Activated gamma-delta T cell treated with Interleukin-2 at 50 U/mL for 16 hours (primary cell): ENCODE measurements at places on chromosomes 11 and 22.

DNA sequence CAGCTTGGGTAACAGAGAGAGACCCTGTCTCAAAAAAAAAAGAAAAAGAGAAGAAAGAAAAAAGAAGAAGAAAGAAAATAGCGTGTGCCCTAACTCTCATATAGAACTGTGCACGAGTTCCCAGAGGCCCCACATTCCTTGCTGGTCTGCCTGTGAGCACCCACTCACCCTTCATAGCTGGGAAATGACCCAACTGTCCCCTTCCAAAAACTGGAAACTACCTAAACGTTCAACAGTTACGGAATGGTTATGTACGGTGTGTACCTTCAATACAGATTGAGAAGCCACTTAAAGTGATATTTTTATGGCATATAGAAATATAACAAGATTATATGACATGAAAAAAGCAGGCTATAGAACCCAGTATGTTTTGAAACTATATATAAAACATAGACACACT, 82.0 kb downstream of the PARVA start:
- DNase-seq: no peak

- no peak for DNase-seq
Observed at GRCh38 chr11:34439610-34440198, 970 bp downstream of the CAT start.

DNA sequence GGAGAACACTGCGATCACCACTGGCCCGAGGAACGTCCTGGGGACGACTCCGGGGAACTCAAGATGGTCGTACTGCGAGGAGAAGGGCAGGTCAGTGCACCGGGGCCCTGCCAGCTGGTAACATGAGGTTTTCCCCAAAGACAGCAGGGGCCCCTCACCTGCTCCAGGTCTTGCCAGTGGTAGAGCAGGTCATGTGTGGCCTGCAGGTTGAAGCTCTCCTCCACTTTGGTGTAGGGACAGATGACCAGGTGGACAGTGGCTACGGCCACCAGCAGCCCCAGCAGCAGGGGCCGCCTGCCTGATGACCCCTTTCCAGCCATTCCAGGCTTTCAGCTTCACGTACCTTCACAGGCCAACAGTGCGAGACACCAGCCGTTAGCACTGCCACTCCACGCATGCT, 4.8 kb downstream of the ALG12 start:
- no peak for DNase-seq

- no peak for DNase-seq
Observed at GRCh38 chr22:32777987-32778386, 23.5 kb upstream of the TIMP3 start.

DNA sequence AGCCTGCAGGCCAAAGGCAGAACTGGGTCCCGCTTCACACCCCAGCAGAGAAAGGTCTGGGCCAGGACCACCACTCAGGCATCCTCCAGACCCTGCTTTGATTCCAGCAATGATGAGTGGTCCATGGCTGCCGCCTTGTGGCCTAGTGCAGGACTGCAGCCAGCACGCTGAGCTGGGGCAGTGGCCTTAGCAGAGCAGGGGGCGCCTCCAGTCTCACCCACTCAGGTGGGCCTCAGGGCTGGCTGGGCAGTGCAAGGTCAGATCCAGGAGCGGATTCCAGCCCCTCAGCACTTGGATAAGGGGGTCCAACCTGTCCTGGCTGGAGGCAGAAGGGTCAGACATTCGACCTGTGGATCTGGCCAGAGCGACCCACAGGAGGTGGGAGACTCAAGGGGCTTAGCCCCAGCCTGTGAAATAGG, 9.6 kb upstream of the PDE2A start:
- peak; percentile 61 for DNase-seq

- no peak for DNase-seq
Observed at GRCh38 chr11:109726061-109726460, 304.1 kb downstream of the C11orf87 start.

DNA sequence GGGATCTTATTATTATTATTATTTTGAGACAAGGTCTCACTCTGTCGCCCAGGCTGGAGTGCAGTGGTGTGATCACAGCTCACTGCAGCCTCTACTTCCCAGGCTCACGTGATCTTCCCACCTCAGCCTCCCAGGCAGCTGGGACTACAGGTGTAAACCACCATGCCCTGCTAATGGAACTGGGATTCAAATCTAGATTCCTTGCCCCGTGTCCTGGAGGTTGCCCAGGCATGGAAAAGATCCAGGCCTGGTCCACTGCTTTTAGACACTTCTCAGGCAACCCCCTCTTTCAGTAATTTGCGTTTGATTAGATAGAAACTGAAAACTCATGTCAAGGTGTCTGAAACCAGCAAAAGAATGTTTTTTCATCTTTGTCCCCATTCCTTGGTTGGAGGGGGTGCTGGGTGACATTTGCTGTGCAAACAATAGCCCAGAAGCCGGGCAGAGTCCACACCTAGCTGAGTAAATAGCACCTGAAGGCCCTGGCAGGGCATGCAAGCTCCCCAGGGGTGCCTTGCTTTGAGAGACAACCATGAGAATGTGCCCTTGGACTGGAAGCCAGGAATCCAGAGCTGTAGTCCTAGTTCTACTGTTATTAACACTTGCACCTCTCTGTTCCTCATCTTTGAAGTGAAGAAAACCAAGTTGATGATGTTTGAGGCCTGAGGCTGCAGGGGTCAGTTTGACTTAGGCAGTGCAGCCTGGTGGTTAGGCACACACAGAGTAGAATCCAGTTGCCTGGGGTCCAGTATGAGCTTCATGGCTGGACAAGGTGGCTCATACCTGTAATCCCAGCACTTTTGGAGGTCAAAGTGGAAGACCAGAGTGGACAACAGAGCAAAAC, 19.1 kb upstream of the XBP1 start:
- DNase-seq: no peak

- no peak for DNase-seq
Observed at GRCh38 chr11:14764179-14764578, 120.6 kb downstream of the PDE3B start.

DNA sequence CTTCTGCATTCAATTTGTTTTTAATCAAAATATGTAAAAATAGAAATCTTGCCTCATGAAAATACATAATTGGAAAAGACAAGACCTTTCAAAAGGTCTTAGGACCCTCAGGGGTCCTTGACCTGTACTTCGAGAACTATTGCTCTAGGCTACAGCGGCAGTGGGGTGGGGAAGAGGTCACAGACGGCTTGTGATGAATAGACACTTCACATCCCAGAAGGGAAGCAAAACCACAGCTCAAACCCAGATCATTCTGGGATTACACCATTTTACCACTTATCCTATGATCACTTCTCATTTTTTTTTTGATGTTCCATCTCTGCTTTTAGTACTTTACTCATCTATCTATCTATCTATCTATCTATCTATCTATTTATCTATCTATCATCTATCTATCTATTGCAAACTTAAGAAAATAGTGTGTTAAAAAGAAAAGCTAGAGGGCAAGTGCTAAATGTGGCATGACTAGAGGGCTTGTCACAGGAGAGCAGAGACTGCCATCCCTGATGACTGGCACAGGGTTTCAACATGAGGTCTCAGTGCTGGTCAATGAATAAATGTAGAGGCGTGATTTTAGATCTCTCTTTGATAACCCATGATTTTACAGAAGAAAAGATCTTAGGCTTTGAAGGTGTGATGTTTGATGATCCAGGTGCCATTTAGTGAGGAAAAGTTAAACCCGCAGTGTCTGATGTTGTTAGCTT, 37.1 kb downstream of the RNF141 start:
- no peak for DNase-seq

DNA sequence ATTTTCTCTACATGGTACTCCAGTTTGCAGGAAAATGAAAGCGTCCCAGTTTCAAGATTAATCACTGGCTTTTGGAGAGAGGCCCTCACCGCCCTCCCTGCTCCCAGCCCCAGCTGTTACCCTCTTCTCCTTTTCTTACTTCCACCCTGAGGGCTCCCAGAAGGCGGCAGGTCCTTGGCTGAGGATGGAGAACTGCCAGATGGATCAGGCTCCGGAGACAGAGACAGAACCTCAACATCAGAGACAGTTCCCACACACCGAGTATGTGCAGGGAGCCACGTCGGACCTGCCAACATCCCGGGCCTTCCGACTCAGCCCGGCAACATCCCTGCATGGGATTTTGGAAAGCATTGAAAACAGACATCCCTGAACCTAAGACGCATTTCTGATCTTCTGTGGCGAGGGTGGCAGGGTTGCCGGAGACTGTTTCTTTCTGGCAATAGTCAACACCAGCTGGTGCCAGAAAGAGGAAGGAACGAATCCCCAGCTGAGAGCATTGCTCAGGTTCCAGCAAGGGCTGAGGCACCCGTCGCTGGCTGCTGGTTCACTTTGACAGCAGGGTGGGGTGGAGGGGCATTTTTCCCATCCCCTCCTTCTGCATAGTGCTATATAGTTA, 467.1 kb downstream of the MIAT start:
- DNase-seq: no peak

DNA sequence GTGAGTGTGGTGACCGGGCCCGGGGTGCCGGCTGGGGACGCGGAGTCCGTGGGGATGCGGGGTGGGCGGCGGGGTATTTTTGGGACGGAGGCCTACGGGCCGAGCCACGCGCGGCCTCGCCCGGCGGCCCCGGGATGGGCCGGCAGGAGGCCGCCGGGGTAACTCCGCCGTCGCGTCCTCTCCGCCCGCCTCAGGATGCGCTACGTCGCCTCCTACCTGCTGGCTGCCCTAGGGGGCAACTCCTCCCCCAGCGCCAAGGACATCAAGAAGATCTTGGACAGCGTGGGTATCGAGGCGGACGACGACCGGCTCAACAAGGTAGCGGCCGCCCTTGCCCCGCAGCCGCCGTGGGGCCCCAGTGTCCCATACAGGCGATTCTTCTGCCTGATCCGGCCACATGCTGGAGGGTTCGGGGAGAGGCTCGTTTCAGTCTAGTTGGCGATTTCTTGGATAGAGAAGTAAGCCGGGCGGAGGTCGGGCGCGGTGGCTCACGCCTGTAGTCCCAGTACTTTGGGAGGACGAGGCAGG, 337 bp downstream of the RPLP2 start:
- no peak for DNase-seq

DNA sequence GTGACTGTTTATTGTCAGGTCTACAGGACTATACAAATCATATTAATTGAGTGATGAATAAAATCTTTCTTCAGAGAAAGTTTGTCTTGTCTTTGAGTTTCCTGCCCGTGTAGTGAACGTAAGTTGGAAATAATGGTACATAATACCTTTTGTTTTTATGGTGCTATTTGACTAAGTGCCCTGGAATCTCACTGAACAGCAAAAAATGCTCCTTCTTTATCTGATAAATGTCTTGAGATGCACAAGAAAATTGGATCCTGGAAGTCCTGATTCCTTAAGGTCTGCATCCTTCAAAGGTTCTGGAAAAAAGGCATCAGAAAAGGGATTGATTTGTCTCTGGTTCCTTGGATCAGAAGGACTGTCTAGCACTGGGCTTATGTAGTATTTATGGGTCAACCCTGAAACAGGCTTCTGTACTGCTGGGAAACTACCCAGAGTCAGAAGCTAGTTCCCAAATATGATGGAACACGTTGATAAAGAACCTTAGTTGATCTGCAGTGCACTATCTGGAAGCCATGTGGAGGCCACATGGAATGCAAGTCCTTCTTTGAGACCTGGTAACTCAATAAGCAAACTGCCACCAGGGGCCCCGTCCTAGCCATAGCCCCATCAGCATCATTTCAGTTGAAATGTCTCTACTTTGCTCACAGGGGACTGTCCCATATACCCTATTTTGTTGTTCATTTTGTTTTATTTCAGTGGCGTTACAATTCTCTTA, 100.6 kb upstream of the CD44 start:
- DNase-seq: no peak

GRCh38 chr11:8707541-8708191, 25.1 kb downstream of the RPL27A start:
- DNase-seq: no peak

GRCh38 chr22:41862530-41863266, 29.8 kb downstream of the SREBF2 start:
- DNase-seq: no peak
